HFFc6 (cell line): ENCODE measurements at places on chromosomes 6 and 20. TPM values are rescaled to one million over a fixed set of nuclear protein-coding genes. Genes with fewer than 3 reads are reported as not detected.

- DNase-seq = peak; percentile 99
Observed at GRCh38 chr6:136609873-136610706, 59.9 kb upstream of the MAP7 start.

DNA sequence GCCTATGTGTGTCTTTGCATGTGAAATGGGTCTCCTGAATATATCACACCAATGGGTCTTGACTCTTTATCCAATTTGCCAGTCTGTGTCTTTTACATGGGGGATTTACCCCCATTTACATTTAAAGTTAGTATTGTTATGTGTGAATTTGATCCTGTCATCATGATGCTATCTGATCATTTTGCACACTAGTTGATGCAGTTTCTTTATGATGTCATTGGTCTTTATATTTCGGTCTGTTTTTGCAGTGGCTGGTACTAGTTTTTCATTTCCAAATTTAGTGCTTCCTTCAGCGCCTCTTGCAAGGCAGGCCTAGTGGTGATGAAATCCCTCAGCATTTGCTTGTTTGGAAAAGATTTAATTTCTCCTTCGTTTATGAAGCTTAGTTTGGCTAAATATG, 555.2 kb upstream of the BTBD3 start:
- DNase-seq = no peak

Gene SLC26A8
- not detected in 3 replicates for total RNA-seq

Gene TRIM31
- not detected in 3 replicates for total RNA-seq

Gene GHRH
- not detected in 2 replicates for total RNA-seq

DNA sequence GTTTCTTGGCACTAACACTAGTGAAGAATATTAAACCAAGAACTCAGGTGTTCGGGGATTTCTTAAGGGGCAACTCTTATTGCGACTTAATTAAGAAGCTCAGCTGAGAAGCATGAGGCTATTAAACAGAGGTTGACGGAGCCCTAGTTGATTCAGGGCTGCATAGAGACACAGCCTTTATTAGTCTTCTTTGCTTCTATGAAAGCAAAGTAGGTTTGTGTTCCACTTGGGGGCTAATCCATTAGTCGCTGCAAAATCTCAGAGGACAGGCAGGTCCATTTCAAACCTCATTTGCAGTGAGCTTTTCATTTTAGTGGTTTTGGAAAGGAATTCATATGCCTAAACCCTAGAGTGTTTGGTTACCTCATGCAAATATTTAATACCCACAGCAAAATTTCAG, 506.6 kb upstream of the SULF2 start:
- DNase-seq = no peak

Gene ASIP
- not detected in 3 replicates for total RNA-seq

DNA sequence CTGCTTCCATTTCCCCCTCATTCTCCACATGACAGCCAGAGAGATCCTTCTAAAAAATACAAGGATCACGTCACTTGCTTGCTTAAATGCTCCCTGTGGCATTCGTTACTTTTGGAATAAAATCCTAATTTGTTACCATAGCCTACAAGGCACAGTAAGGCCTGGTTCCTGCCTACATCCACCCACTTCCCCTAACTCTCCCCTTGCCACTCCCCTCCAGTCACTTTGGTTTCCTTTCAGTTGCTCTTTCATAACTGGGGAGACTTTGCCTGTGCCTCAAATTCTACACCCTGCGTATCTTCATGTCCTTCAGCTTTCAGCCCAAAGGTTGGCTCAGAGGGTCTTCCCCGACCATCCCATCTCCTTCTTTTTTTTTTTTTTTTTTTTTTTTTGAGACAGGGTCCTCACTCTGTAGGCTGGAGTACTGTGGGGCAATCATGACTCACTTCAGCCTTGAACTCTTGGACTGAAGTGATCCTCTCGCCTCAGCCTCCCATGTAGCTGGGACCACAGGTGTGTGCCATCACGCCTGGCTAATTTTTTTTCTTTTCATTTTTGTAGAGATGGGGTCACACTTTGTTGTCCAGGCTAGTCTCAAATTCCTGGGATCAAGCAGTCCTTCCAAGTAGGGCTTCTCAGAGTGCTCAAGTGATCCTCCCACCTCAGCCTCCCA, 12.5 kb downstream of the ID1 start:
- DNase-seq = no peak

Gene TFAP2D
- not detected in 3 replicates for total RNA-seq

- DNase-seq = no peak
Observed at GRCh38 chr20:13485576-13485975, 153.2 kb downstream of the TASP1 start.

DNA sequence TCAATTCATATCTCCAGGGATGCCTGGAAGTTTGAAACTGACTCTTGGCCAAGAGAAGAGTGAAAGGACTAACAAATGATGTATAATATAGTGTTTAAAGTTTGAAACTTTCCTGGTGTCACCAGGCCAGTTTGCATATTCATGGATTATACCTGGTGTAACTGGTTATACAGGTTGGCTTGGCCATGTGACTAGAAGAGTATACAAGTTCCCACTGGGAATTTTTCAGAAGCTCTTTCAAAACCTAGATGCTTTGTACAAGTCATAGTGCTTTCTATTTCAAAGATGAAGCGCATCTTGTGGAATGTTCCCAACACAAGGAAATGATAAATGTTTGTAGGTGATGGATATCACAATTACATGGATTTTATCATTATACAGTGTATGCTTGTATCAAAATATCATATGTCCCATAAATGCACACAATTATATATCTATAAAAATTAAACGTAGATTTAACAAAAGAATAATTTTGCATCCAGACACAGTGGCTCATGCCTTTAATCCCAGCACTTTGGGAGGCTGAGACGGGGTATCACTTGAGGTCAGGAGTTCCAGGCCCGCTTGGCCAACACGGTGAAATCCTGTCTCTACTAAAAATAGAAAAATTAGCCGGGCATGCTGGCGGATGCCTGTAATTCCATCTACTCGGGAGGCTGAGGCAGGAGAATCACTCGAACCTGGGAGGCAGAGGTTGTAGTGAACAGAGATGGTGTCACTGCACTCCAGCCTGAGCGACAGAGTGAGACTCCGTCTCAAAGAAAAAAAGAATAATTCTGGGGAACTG, 1420.2 kb downstream of the GRIK2 start:
- no peak for DNase-seq
